ENCODE measurements at places on chromosomes 7 and 10.

GRCh38 chr10:75238182-75239095, 2.7 kb upstream of the COMTD1 start:
- DNase-seq: no peak

- no peak for DNase-seq
Measured at GRCh38 chr7:92631067-92631849, 41.1 kb upstream of the FAM133B start.

GRCh38 chr10:101779544-101780186, 3.6 kb downstream of the NPM3 start:
- no peak for DNase-seq

DNA sequence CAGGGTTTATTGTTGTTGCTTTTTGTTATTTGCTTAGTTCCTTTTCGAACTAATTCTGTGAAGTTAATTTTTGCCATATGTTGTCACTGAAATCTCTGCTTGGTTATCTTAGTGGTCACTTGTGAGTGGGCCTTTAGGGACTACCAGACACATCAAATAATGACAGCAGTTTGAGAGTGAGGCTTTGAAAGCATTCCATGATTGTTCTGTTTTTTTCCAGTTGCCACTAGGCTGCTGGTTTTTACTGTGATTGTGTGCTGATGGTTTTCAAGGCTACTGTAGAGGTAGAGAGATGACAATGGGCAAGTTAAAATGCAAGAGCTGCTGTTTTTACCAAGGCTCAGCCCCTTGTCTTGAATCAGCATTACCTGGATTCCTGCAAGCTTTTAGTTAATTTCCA, 20.0 kb downstream of the SEPTIN7 start:
- no peak for DNase-seq

DNA sequence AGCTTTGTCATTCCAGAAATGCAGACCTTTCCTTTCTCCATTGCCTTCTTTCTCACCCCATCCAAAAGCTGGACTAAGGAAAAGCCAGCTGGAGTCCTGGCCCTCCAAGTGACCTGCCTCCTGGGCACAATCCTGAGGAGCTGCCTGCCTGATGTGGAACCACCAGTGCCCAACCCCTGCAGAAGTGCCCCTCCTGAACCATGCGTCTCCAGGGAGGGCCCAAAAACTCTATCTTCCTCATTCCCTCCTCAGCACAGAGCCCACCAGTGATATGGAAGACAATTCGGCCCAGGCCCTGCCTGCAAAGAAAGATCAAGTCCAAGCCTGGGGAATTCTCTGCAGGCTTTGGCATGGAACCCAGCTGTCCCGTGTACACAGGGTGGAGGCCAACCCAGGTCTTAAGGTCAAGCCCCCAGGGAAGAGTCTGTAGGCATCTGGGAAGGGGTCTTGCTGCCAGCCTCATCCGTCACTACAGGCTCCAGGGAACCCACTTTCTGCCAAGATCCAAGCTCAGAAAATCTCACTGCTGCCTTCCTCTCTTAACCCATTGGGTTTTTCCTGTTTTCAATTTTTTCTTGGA, 3.5 kb upstream of the GRID1 start:
- no peak for DNase-seq

DNA sequence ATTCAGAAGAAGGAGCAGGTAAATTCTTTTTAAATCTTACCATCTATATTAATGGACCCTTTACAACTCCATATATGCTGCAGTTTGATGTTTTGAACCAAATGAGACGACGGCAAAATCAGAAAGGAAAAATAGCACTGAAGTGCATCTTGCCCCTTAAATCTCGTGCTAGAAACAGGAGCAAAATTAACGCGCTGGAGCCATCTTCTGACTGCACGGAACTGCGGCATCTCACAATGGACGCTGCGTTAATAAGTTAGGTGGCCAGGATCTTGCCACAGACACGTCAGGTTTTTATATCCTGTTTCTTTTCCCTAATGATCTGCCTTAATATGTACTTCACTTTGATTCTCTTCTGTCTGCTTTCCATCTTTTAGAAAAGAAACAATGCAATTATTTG, 354.5 kb downstream of the TFEC start:
- peak; percentile 1 for DNase-seq

DNA sequence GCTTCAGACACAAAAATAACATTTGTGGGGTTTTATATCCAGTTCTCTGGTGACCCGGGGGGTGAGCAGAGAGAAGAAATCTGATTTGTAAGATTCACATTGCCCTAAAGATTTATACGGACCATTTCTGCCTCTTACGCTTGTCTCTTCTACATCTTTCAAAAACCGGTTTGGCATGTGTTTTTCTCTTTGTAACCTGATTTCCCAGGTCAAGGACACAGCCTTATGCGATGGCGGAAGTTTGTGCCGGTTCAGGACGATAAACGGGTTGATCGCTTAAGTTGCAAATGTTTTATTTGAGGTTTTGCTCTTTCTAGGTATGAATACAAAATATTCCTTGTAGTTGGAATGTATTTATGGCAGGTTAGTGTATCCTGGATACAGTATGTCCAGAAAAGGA, 61.6 kb upstream of the SH2B2 start:
- no peak for DNase-seq

DNA sequence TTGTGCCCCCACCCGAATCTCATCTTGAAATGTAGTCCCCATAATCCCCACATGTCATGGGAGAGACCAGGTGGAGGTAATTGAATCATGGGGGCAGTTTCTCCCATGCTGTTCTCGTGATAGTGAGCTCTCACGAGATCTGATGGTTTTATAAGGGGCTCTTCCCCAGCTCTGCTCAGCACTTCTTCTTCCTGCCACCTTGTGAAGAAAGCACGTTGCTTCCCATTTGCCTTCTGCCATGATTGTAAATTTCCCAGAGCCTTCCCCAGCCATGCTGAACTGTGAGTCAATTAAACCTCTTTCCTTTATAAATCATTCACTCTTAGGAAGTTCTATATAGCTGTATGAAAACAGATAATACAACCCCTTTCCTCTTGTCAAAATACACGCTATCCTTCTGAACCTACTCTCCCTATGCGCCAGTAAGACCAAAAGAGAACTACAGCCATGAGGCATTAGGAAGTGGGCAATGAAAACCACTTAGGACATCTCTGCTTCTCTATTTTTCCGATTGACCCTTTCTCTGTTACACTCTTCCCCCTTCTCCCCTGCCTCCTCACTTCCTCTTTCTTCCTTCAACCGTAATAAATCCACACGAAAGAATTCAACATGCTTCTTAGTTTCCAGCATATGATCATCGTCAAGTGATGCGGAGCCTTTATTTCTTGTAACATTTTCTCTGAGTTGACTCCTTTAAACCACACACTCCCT, 101.2 kb upstream of the WDR11 start:
- no peak for DNase-seq

GRCh38 chr7:146639291-146639690, 522.7 kb downstream of the CNTNAP2 start:
- DNase-seq: no peak

DNA sequence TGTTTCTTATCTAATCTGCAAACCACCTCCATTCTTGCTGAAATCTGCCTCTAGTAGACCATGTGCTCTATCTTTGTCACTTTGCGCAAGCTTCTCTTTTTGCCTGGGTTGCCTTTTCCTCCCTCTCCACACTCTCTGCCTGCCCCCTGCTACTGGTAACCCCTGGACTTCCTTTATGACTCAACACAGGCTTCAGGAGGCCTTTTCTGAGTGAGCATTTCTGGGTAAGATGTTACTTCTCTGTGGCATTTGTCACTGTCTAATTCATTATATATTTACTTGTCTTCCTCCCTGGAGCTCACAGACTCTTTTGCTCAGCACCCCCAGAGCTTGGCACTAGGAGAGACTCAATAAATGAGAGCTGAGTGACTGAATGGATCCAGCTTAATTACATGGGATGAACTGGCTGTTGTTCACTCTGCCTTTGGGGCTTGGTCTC, 8.4 kb downstream of the GOLGA7B start:
- no peak for DNase-seq

DNA sequence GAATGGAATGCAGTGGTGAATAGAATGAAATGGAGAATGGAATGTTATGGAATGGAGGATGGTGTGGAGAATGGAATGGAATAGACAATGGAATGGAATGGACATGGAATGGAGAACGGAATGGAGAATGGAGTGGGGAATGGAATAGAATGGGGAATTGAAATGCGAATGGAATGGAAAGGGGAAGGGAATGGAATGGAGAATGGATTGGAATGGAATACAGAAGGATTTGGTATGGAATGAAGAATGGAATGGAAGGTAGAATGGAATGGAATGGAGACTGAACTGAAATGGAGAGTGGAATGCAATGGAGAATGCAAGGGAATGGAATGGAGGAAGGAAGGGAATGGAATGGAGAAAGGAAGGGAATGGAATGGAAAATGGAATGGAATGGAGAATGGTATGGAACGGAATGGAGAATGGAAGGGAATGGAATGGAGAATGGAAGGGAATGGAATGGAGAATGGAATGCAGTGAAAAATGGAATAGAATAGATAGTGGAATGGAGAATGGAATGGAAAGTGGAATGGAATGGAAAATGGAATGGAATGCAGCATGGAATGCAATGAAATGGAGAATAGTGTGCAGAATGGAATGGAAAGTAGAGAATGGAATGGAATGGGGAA, 94.8 kb downstream of the NSUN6 start:
- no peak for DNase-seq

GRCh38 chr10:58400609-58401008, 15.4 kb downstream of the TFAM start:
- DNase-seq: no peak

GRCh38 chr7:119572132-119572531, 700.8 kb upstream of the KCND2 start:
- no peak for DNase-seq

- DNase-seq: no peak
Measured at GRCh38 chr10:1043532-1043995, 5.4 kb downstream of the IDI1 start.

All from NCI-H146 (cell line).